ENCODE measurements at places on chromosomes 2 and 18.

GRCh38 chr18:36284671-36285295 is 12.7 kb upstream of the FHOD3 start:
- peaks cover 38% of the 10 kb centered on the region for H3K27me3 ChIP-seq
- peaks cover 2% of the 10 kb centered on the region for H3K4me1 ChIP-seq
- no peak overlapping the region for H3K4me3 ChIP-seq
- no peak for DNase-seq
- H3K36me3 ChIP-seq, result no peaks in the 10 kb centered on the region

- peak overlapping the region; percentile 29 for H3K4me3 ChIP-seq
- H3K27me3 ChIP-seq, result no peaks in the 10 kb centered on the region
- peaks cover 31% of the 10 kb centered on the region for H3K4me1 ChIP-seq
Observed at GRCh38 chr2:119338826-119339561, 27.6 kb downstream of the C2orf76 start.

GRCh38 chr2:236932831-236933361 is 152.8 kb upstream of the COPS8 start:
- no peak for DNase-seq
- H3K36me3 ChIP-seq, result no peaks in the 10 kb centered on the region
- no peak overlapping the region for H3K27ac ChIP-seq
- H3K27me3 ChIP-seq, result peaks cover 11% of the 10 kb centered on the region

DNA sequence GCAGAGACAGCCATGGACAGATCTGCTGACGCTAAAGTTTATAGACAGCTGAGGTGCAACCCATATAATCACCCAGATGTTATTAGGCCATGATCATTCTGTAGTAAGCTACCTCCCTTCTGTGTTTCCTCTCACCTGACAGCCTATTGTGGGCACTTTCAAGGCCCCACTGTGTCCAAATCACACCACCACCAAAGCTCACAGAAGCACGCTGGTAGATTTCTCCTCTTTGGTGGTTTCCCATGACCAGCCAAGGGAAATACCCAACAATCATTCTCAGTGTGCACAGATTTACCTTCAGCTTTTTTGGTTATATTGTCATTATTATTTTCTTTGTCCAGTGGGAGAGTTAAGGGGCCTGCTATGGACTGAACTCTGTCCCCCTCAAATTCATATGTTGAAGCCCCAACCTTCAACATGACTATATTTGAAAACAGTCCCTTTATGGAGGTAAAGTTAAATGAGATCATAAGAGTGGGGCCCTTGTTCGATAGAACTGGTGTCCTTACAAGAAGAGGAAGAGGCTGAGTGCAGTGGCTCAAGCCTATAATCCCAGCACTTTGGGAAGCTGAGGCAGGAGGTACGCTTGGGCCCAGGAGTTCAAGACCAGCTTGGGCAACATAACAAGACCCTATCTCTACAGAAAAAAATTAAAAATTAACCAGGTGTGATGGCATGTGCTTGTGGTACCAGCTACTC is 74.0 kb upstream of the MSH6 start:
- H3K27me3 ChIP-seq, result no peaks in the 10 kb centered on the region
- no peaks in the 10 kb centered on the region for H3K36me3 ChIP-seq
- peaks cover 26% of the 10 kb centered on the region for H3K4me1 ChIP-seq
- peak overlapping the region; percentile 91 for H3K27ac ChIP-seq
- H3K4me3 ChIP-seq, result peak overlapping the region; percentile 41

DNA sequence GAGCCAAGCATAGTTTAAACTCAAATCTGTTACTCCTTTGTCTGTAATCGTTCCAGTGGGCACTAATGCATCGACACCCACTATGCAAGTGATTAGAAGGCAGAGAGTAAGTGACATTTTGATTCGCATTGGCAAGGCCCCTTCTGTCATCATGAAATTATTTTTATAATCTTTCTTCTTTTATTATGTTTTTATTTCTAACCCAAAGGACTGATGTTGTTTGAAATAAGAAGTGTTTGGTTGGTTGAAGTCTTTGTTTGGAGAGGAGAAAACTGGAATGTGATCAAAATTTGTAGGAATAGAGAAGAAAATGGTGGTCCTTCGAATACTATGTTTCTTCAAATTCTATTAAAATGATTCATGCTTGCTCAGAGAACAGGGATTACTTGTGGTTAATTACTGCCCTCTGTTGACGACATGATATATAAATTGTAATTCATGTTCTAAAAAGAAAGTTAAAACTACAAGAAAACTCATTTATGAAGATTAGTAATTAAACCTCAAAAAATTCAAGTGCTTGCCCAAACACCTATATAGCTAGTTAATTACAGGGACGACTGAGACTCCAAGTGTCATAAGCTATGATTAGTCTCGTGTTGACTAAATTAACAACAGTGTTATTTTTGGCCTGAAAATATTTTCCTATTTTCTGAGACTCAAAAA is 26.4 kb upstream of the TFPI start:
- H3K4me3 ChIP-seq, result no peak overlapping the region
- H3K4me1 ChIP-seq, result no peaks in the 10 kb centered on the region
- H3K27me3 ChIP-seq, result no peaks in the 10 kb centered on the region
- H3K36me3 ChIP-seq, result no peaks in the 10 kb centered on the region

- DNase-seq, result no peak
- no peak overlapping the region for H3K4me3 ChIP-seq
- no peaks in the 10 kb centered on the region for H3K36me3 ChIP-seq
- H3K27ac ChIP-seq, result no peak overlapping the region
- H3K27me3 ChIP-seq, result no peaks in the 10 kb centered on the region
- no peaks in the 10 kb centered on the region for H3K4me1 ChIP-seq
Observed at GRCh38 chr18:7272311-7273049, 41.6 kb downstream of the LRRC30 start.

GRCh38 chr18:61731178-61731577 is 161.6 kb downstream of the RNF152 start:
- no peak overlapping the region for H3K4me3 ChIP-seq
- H3K36me3 ChIP-seq, result no peaks in the 10 kb centered on the region
- H3K27me3 ChIP-seq, result no peaks in the 10 kb centered on the region
- H3K27ac ChIP-seq, result no peak overlapping the region

GRCh38 chr2:174577967-174578589 is 19.5 kb downstream of the WIPF1 start:
- H3K27ac ChIP-seq, result peak overlapping the region; percentile 30
- no peak for DNase-seq
- no peaks in the 10 kb centered on the region for H3K27me3 ChIP-seq
- H3K4me3 ChIP-seq, result no peak overlapping the region
- peaks cover 55% of the 10 kb centered on the region for H3K4me1 ChIP-seq

DNA sequence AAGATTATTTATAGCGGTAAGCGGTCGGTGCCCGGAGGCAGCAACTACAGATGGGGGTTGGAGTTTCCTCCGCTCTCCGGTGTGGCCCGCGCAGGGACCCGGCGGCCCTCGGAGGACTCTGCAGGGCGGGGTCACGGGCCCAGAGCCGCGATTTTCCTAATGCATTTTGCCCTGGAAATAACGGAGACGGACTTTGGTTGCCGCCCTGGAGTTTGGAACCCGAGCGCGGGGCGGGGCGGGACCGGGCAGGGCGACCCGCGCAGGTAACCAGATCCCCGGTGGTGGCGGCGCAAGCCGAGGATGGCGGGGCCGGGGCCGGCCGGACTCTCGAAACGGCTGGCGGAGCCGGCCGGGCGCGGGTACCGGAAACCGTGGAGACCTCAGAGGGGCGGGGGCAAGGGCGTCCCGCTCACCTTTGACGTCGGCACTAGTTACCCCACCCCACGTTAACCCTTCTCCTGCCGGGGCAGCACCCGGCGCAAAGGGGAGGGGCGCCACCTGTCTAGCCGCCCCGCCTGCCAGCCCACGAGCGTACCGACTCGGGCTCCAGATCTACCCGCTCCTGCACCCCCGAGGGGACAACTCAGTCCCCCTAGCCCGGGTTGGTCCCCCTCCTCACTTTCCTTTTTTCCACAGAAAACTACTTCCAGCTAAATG is 2.9 kb downstream of the CYP26B1 start:
- H3K36me3 ChIP-seq, result no peaks in the 10 kb centered on the region
- H3K27me3 ChIP-seq, result peaks cover 50% of the 10 kb centered on the region
- H3K27ac ChIP-seq, result no peak overlapping the region
- H3K4me3 ChIP-seq, result peak overlapping the region; percentile 52
- H3K4me1 ChIP-seq, result peaks cover 39% of the 10 kb centered on the region
- no peak for DNase-seq

DNA sequence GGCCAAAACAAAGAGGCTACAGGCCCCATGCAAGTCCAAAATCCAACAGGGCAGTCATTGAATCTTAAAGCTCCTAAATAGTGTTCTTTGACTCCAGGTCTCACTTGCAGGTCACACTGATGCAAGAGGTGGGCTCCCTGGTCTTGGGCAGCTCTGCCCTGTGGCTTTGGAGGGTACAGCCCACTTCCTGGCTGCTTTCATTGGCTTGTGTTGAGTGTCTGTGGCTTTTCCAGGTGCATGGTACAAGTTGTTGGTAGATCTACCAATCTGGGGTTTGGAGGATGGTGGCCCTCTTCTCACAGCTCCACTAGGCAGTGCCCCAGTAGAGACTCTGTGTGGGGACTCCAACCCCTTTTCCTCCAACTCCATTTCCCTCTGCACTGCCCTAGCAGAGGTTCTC is 115.8 kb upstream of the ALKAL2 start:
- no peaks in the 10 kb centered on the region for H3K4me1 ChIP-seq
- H3K27ac ChIP-seq, result no peak overlapping the region
- no peaks in the 10 kb centered on the region for H3K36me3 ChIP-seq

GRCh38 chr2:58965602-58966001 is 724.5 kb upstream of the FANCL start:
- no peak overlapping the region for H3K4me3 ChIP-seq
- DNase-seq, result no peak
- no peaks in the 10 kb centered on the region for H3K36me3 ChIP-seq
- no peak overlapping the region for H3K27ac ChIP-seq
- H3K4me1 ChIP-seq, result no peaks in the 10 kb centered on the region

DNA sequence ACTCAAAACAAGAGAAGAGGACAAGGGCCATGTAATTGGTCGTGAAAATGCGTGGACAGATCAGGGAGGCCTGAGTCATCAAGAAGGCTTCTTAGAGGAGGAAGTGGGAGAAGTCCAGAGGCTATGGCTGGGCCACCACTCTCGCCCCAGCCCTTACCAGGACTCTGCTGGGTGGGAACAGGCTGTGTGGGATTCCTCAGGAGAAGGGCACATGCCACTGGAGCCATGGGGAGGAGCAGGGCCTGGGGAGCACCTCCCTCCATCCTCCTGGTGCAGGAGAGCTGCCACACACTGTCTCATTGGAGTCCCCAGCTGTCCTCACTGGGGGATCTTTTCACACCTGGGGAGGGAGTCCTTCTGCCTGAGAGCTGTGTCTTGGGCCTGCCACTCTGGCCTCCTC is 9.4 kb upstream of the RALB start:
- no peak overlapping the region for H3K4me3 ChIP-seq
- peaks cover 3% of the 10 kb centered on the region for H3K27me3 ChIP-seq
- H3K27ac ChIP-seq, result no peak overlapping the region
- no peak for DNase-seq
- no peaks in the 10 kb centered on the region for H3K36me3 ChIP-seq
- peaks cover 6% of the 10 kb centered on the region for H3K4me1 ChIP-seq

DNA sequence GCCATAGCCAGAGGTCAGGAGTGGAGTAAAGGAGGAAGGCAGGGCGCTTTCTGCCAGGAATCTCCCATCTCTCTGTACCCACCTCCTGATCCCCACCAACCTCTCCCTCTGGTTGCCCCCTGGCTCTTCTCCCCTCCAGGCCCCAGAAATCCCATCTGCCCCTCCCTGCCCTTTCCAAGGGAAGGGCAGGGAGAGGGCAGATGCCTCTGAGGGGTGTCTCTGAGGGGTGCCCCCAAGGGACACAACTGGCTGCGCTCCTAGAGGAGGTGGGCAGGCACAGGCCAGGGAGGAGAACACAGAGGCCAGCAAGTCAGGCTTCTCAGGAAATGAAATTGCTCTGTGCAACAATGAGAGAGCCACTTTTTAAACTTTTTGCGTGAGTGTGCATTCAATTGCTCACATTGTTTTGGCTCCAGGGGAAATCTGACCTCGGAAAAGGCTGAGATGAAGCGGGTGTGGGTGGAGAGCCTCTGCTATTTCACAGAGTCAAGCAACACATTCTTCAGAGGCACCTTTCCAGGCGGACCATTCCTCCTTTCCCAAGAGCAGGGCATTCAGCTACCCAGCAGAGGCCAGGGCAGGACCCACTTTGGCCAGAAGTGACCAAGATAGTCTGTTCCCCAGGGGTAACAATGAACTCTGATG is 125.5 kb downstream of the SMAD7 start:
- peaks cover 8% of the 10 kb centered on the region for H3K27me3 ChIP-seq
- DNase-seq, result peak; percentile 2
- H3K27ac ChIP-seq, result no peak overlapping the region
- no peaks in the 10 kb centered on the region for H3K36me3 ChIP-seq
- no peak overlapping the region for H3K4me3 ChIP-seq

- H3K36me3 ChIP-seq, result no peaks in the 10 kb centered on the region
- H3K4me1 ChIP-seq, result peaks cover under 1% of the 10 kb centered on the region
- no peaks in the 10 kb centered on the region for H3K27me3 ChIP-seq
Observed at GRCh38 chr18:56083523-56084287, 495.7 kb upstream of the TCF4 start.

GRCh38 chr2:1591978-1592907 is 152.1 kb downstream of the PXDN start:
- H3K27me3 ChIP-seq, result peaks cover 17% of the 10 kb centered on the region
- H3K4me1 ChIP-seq, result no peaks in the 10 kb centered on the region
- no peak overlapping the region for H3K4me3 ChIP-seq
- no peaks in the 10 kb centered on the region for H3K36me3 ChIP-seq

GRCh38 chr2:37388074-37388473 is 43.6 kb downstream of the QPCT start:
- H3K36me3 ChIP-seq, result no peaks in the 10 kb centered on the region
- no peak for DNase-seq
- H3K4me3 ChIP-seq, result no peak overlapping the region
- H3K27ac ChIP-seq, result no peak overlapping the region
- no peaks in the 10 kb centered on the region for H3K27me3 ChIP-seq

GRCh38 chr2:150858382-150858781 is 370.9 kb upstream of the RND3 start:
- DNase-seq, result no peak
- H3K4me3 ChIP-seq, result no peak overlapping the region
- no peaks in the 10 kb centered on the region for H3K27me3 ChIP-seq
- H3K27ac ChIP-seq, result no peak overlapping the region

DNA sequence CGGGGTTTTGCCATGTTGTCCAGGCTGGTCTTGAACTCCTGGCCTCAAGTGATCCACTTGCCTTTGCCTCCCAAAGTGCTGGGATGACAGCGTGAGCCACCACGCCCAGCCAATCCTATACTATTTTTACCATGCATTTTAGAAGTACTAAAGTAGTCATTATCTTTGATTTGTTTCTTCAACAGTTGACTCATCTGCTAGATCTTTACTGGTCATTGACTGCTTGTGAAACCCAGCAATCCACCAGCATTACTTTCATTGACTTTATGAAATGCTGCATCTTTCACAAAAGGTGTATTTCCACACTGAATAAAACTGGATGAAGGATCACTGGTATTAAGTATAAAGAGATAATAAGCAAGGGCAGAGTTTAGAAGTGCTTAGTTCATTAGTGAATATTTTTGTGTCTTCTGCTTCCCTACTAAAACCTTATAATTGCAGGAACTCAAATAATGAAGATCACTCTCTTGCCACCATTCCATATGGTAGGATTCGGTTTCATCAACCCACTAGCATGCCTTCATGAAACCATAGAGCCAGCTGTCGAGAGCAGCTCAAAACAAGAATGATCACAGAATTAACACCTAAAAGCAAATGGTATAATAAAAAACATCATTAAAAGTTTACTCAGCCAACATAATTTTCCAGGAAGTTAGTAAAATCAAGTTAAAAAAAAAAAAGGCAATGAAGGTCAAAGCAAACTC is 33.1 kb downstream of the IRS1 start:
- no peak overlapping the region for H3K4me3 ChIP-seq
- H3K27me3 ChIP-seq, result no peaks in the 10 kb centered on the region
- no peak for DNase-seq
- no peaks in the 10 kb centered on the region for H3K36me3 ChIP-seq
- no peak overlapping the region for H3K27ac ChIP-seq

GRCh38 chr2:68721482-68722101 is 13.0 kb upstream of the ARHGAP25 start:
- H3K4me1 ChIP-seq, result peaks cover 77% of the 10 kb centered on the region
- peak overlapping the region; percentile 38 for H3K4me3 ChIP-seq
- no peaks in the 10 kb centered on the region for H3K36me3 ChIP-seq
- peak overlapping the region; percentile 76 for H3K27ac ChIP-seq
- no peak for DNase-seq
- no peaks in the 10 kb centered on the region for H3K27me3 ChIP-seq
